Hematopoietic multipotent progenitor cell treated with erythropoietin and hydrocortisone succinate and interleukin-3 and kit ligand, for 6 days (in vitro differentiated cells): ENCODE measurements at places on chromosomes 12 and 14.

DNA sequence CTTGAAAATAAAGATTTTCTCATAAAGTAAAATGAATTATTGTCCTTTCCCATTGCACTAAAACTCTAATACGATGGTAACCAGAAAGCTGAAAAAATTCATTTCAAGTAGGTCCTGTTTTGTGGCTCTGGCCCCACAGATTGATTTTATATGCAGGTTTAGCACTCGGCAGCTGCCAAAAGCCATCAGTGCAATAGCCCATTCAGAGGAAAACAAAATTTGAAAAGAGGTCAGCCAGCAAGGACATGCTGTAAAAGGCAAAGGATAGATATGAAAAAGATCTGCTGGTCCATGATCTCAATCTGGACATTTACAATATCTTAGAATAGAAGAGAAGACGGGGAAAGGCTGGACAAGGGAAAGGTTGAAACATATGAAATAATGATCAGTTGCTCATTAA, 414.8 kb upstream of the NOVA1 start:
- no peak for DNase-seq

DNA sequence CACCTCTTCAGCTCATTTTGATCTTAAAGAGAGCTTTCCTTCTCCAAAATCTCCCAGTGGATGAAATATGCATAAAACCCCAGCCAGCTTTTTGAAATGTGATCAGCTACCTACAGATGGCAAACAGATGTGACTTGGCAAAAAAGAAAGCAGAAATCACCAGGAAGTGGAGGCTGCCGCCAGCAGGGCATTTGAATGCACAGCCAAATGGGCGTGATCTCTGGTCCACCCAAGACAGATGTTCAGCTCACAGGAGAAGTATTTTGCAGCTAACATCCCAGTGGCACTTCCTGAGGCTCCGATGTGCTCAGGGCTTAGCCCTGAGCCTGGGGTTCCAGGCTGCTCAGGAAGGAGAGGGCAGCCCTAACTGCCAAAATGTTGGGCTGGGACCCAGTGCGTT, 78.3 kb downstream of the LGMN start:
- peak; percentile 95 for DNase-seq

- peak; percentile 62 for DNase-seq
Measured at GRCh38 chr12:89468648-89469326, 55.8 kb downstream of the GALNT4 start.

GRCh38 chr14:79438696-79439342, 772.5 kb downstream of the DIO2 start:
- no peak for DNase-seq

DNA sequence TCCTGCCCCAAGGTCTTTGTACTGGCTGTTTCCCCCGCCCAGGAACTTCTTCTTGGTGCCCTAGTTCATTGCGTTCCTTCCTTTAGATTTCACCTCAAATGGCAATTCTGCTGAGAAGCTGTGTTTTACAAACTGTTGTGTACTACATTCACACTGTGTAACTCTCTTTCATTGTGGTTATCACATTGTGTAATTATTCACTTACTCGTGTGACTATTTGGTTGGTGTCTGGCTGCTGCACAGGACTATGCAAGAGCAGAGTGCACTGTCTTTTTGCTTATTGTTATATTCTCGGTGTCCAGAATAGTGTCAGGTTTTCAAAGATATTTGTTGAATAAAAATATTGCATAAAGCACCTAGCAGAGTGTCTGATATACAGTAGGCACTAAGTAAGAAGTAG, 177.2 kb upstream of the PRICKLE1 start:
- no peak for DNase-seq

GRCh38 chr12:104618691-104619090, 161.9 kb downstream of the CHST11 start:
- no peak for DNase-seq

- peak; percentile 60 for DNase-seq
Measured at GRCh38 chr14:61578745-61579144, 116.6 kb upstream of the HIF1A start.

DNA sequence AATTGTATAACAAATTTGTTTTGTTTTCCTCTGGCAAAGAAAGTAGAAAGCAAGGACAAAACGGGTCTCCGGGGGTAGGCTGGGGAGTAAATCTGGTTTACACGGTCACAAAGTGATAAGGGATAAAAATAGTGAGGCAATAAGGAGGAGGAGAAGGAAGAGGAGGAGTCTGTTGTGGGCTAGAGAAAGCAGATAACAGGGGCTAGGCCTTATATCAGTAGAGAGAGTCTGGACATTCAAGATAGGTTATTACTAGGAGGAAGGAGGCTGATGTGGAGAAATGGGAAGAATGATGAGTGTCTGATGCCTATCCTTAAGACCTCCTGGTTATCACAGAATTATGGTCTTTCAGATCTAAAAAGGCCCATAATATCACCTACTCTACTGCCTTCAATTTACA, 83.2 kb upstream of the SSTR1 start:
- DNase-seq: peak; percentile 76

DNA sequence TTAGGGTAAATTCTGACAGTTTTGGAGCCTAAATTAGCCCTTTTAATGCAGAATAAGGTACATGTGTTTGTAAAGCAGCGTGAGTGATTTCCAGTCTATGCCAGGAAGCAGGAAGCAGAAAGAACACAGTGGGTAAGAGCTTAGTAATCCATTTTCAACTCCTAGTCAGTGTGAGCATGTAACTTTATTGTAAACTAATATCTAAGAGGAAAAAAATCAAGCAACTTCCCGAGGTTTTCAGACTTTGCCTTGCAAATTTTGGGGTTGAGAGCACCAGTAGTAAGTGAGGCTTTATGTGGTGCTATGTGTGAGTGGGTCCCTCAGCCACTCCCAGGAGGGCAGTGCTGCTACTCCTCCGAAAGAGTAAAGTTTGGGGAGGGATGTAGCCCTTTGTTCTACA, 2.9 kb downstream of the CIPC start:
- no peak for DNase-seq
